ENCODE measurements at places on chromosomes 7 and 10. TPM values are rescaled to one million over a fixed set of nuclear protein-coding genes. Genes with fewer than 3 reads are reported as not detected.

- no peak for DNase-seq
These were observed 147.3 kb downstream of the NRCAM start for GRCh38 chr7:108308903-108309302.

DNA sequence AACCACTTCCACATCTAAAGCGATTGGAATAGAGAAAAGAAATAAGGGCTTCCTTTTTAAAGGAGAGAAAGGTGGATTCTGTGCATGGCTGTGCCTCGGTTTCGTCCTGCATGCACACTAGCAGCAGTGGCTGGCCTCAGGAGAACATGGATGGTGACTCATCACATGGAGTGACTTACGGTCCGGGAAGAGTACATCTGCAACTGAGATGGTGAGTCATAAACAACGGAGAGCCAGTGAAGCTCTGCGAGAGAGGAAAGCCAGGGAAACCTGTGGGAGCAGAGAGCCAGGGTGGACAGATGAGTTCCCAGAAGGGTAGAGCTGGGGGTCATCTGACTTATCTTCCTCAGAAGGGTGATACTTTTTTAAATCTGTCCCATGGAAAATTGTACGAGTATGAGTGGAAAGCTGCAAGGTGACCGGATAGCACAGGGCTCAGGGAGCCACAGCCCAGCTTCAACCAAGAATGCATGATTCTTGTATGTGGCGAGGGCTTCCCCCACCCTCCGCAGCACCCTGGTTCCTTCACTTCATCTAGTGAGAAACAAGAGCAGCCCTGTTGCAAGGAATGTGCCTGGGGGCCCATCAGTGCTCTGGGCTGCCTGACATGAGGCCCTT is 259.1 kb downstream of the KLF6 start:
- DNase-seq, result no peak

DNA sequence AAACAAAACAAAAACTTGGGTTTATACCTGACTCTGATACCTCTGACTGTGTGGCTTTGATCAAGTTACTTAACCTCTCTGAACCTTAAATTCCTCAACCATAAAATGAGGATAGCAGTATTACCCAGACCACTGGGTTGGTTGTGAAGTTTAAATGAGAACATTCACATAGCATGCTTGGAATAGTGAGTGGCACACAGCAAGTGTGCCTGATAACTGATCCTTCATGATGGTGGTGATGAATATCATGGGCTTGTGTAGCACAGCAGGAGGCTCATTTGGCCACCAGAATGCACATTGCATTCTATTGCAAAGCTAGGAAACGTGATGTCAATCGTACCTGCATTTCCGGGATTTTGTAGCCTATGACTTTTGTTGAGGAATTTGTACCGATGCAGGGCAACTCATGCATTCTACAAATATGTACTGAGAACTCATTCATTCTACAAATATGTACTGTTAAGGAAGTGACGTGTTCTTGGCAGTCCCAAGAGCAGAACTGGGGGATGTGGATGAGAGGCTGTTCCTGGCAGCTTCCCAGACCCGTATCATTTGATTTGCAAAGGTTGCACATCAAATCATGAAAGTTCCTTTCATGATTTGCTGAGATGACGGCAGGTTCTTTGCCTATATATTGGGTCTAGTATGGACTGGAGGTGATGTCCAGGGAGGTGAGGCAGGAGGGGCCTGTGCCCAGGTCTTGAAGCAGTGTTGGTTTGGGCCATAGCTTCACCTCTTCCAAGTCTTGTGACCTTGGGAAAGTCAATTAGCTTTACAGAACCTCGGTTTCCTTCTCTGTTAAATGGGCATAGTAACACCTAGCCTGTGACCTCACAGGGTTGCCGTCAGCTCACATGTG is 94.6 kb upstream of the SMNDC1 start:
- DNase-seq, result no peak

- no peak for DNase-seq
These were observed 29.7 kb downstream of the NUB1 start for GRCh38 chr7:151371266-151371665.

- DNase-seq, result peak; percentile 91
These were observed 672 bp downstream of the LCOR start for GRCh38 chr10:96832721-96833219.

- no peak for DNase-seq
These were observed 14.7 kb downstream of the TMEM236 start for GRCh38 chr10:17766731-17767130.

- no peak for DNase-seq
These were observed 244.3 kb downstream of the MTERF1 start for GRCh38 chr7:91636129-91636724.

DNA sequence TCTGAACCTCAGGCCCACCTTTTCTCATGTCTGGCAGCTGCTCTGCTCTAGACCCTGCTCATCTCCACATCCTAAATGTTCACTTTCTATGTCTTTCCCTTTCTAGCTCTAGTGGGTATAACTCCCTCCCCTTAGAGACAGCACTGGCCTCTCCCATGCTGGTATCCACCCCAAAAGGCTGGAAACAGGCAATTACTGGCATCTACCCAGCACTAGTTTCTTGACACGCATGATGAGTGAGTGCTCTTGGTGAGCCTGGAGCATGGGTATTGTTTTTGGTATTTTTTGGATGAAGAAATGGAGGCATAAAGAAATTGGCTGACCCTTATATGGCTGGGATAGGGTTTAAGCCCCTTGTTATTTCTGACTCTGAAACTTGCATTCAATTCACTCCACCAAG is 156.0 kb downstream of the EGFR start:
- no peak for DNase-seq

DNA sequence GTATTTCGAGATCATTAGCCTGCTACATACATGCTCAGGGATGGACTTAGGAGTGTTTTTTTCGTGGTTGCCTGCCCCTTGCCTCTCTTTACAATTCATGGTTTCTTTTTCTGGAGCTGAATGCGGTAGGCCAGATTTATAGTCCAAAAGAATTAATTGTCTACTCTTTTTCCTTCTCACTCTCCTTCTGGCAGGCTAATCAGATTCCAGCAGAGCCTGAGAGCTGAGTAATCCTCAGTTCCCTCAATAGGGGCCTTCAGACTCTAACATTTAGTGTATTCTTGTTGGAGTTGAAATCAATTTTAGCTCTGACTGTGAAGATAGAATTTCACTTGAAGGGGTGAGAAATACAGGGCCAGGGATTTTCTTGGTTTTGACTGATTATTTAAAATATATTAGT is 16.4 kb downstream of the SORCS3 start:
- no peak for DNase-seq

- no peak for DNase-seq
These were observed 464.7 kb downstream of the SH2D4B start for GRCh38 chr10:81002382-81002781.

DNA sequence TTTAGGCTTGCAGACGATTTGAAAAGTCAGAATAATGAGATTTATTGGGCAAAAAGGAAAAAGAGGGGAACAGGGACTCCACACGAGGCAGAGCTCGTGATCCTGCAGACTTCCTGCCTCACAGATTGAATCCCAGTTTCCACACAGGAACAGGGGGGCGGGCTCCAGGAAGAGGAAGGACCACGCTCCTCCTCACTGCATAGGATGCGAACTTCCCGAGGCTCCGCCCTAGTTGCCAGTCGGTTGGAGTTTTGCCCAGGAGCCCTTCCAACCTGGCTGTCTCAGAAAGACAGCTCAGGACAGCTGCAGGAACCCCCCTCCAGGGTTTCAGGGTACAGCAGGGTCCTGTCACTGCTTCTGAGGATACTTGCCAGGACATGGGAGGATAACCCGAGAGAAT is 488.3 kb upstream of the ADARB2 start:
- DNase-seq, result no peak

DNA sequence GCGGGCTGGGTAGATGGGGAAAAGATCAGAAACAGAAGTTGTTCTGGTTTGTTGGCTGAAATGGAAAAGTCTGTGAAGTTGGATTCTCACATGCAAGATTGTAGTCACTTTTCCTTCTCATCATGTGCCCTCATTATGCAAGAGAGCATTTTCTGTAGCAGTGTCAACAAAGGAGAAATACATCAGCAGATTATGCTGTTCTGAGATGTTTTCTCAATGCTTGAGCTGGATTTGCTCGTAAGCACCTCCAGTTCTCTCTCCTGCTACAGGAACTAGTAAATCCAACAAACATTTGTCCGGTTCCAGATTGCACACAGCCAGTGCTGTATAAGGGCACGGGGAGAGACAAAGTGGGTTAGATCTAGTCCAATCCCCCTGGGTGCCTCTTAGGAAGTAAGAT is 90.0 kb downstream of the GATA3 start:
- no peak for DNase-seq

GRCh38 chr10:28946479-28946878 is 269.2 kb downstream of the BAMBI start:
- DNase-seq, result no peak

DNA sequence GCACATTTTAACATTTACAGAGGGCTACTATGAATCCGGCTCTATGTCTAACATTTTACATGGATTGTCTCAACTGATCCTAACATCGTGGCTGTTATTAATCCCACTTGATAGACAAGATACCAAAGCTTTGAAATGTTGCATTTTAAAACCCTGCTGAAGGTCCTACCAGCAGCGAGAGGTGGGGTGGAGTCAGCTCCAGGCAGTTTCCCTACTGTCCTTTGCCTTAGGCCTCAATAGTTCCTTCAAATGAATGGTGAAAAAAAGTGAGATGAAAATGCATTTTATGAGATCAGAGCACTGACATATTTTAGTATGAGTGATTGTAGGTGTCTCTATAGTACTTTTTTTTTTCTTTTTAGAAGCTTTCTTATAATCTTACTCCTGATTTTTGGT is 26.6 kb downstream of the BAIAP2L1 start:
- DNase-seq, result no peak

Gene RAMP3
- polyA plus RNA-seq, result not detected

Gene MPLKIP
- polyA plus RNA-seq, result 90.6 TPM

Gene VDAC2
- 212 TPM for polyA plus RNA-seq

Gene CNTNAP2
- 45.2 TPM for polyA plus RNA-seq

Gene MAGI2
- not detected for polyA plus RNA-seq
